ENCODE measurements at places on chromosomes 5 and 9.

- DNase-seq, result no peak
Measured at GRCh38 chr5:961711-962240, 46.8 kb upstream of the NKD2 start.

DNA sequence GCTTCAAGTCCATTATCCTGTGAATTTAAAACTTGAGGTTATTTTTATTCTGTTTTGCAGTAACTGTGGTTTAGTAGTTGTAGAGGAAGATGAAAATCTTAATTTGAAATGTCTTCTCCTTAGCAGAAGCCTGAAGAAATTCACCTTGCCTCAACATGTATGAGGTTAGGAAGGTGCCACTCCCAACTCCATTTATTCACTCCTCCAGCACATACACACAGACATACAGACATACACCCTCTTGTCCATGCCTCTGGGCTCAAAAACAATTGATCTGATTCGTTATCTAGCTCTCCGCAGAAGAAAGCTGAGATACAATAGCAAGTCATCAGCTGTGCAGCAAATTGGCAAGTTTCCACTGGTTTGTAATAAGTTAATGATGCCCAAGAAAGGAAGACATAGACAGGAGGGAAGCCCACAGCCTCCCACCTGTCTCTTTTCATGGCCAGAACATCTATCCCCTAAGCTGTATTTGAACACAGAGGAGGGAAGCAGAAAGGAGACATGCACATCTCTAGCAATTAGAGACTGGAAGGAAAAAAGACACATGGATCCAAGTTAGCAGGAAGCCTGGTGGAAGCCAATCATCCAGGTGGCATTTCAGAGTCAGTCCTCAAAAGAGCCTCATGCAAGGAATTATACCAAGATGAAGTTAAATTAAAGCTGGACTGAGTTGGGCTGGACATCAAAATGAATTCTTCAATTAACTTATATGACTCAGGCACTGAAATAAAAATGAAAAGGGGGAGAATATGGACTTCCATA, 257.9 kb downstream of the ASTN2 start:
- no peak for DNase-seq

- no peak for DNase-seq
Measured at GRCh38 chr9:87256973-87257372, 240.7 kb upstream of the DAPK1 start.

DNA sequence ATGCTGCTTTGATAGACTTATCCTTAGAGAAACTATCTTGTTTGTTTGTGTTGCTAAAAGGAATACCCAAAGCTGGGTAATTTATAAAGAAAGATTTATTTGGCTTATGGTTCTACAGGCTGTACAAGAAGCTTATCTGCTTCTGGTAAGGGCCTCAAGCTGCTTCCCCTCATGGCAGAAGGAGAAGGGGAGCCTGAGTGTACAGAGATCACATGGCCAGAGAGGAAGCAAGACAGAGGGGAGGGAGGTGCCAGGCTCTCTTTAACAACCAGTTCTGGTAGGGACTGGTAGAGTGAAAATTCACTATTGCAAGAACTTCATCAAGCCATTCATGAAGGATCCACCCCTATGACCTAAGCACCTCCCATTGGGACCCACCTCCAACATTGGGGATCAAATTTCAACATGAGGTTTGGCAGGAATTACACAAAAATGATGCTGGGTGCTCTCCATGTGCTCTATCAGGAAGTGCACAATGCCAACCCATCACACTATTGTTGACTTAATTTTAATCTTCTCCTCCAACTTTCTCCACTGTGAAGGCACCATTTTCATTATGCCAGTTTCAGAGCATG, 115.1 kb upstream of the SHB start:
- DNase-seq, result no peak

DNA sequence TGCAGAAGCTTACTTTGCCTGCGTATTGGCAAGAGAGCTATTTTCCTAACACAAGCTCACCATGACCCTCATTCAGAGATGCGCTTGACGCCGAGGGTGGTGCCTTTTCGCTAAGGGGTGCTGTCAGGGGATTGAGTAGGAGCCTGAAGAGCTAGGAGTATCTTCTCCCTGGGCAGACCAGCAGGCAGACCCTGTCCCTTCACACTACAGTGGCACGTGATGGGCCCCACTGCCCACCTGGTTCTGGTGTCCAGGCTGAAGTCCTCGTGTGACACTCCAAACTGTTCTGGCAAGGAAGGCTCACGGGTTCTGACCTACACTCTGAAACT, 198.3 kb downstream of the AUH start:
- no peak for DNase-seq

- DNase-seq, result no peak
Measured at GRCh38 chr9:123997665-123998277, 13.8 kb upstream of the LHX2 start.

DNA sequence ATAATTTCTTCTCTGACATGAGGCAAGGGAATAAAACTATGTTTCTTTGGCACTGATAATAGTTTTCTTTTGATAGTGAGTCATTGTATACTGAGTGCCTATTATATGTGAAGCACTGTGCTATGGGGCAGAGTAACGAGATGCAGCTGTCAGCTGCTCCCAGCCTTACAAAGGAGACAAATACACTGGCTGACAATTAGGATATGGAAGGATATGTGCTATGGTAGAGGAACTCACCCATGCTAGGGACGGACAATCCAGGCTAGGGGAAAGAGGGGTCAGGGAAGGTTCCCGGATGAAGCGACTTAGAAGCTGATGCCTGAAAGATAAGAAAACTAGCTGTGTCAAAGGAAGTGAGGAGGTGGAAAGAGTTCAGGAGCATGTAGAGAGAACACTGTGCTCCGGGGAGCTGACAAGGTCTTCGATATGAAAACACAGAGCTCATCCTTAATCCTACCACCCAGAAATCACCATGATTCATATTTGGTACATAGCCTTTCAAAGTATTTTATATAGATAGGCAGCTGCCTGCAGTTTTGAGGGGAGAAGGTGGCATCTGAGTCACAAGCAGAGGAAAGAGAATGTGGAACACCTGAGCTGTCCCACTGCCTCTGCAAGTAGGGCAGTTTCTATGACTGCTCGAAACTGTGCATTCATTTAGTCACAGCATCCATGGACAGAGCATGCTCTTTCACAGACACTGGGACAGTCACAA, 12.1 kb downstream of the BSPRY start:
- no peak for DNase-seq

GRCh38 chr5:88769165-88769564, 113.8 kb downstream of the MEF2C start:
- DNase-seq, result no peak

GRCh38 chr9:35732800-35733541, 505 bp downstream of the CREB3 start:
- DNase-seq, result peak; percentile 58

DNA sequence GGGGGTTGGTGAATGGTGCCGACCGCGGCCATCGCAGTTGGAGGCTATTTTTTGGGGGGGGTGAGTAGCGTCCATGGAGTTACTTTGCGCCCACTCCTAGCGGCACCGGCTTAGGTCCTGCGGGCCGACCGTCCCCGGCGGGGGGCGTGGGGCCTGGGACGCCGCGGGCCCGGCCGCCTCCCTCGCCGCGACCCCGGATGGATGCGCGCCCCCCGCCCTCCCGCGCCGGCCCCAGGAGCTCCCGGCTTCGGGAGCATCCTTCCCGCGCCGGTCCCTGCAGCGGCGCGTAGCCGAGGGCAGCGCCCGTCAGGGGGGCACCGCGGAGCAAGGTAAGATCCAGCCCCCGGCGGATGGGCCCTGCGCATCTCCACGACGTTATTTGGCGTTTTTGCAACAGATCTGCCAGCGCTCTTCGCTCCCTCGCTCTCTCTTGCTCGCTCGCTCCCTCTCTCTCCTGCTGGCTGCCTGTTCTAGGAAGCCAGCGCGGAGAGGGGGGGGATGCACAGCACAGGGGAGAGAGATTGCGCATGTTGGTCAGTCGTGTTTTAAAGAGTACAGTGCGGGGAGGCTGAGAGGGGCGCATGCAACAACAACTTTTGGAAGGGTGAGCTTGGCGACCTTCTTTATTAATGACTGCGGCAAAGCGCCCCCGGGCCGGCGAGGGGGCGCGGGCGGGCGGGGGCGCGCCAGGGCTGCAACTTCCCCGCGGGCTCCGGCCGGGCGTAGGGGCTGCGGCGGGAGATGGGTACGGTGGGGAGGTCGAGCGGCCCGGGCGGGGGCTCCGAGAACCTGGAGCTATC, 413 bp downstream of the JADE2 start:
- peak; percentile 48 for DNase-seq

GRCh38 chr5:120465436-120465961, 1.4 kb downstream of the PRR16 start:
- no peak for DNase-seq

DNA sequence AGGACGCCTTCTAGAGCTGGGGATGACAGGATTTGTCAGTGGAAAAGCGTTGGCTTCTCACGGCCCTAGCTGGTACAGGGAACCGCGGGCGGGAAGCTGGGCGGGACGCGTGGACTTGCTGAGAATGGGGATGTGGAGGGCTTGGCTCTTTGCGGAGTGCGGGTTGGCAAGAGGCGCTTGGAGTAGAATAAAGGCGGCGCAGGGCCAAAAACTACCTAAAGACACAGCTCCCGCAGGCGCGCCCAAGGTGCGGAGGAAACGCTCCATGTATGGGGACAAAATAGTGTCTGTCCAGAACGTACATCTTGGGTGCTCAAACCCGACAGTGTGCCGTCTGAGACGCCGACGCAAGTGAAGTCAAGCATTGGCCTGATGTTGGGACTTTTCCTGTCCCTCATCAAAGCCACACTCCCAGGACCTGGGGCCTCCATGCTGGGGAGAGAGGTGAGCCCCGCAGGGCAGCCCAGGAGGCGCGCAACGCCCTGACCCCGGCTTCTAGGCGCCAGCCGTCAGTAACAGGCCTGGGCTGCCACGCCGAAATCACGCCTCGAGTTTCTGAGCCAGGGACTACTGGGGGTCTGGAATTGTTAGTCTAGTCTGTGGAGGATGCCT, 1.6 kb upstream of the NKX2-5 start:
- no peak for DNase-seq

GRCh38 chr5:169655353-169655752, 18.3 kb downstream of the DOCK2 start:
- no peak for DNase-seq

- no peak for DNase-seq
Measured at GRCh38 chr5:16067415-16067814, 112.2 kb downstream of the MARCHF11 start.

DNA sequence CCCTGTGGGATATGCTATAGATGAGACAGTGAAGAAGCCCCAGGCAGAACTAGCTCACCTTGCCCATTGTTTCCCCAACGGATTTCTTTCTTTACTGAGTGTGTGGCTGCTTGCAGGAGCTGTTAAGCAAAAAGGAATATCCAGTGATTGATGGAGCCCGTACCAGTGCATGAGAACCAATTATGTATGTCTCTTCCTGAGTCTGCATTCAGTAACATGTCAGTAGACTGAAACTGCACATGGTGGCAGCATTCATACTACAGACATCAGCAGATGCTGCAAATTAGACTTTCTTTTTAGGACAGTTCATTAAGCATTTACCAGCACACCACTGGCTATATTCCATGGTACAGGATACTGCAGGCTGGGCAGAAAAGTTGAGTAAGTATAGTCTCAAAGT, 90.3 kb upstream of the PLCXD3 start:
- no peak for DNase-seq

DNA sequence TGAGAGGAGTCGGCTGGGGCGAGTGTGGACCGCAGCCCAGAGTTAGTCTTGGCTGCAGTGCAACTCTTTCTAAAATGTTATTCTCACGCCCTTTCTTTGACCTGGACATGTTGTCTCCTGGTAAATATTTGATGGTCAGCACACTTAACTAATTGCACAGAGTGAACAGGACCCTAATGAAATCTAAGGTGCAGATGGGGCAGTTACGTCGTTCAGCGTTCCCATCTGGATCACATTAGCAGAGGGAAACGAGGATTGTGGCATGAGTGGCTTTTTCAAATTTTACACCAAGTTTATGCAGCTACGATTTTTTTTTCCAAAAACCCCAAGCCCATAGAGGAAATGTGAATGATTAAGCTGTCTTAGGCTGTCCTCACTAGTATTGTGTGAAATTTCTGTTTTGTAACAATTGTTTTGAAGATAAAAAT, 483 bp downstream of the C9orf85 start:
- DNase-seq, result no peak

All from NCI-H1092 treated with DMSO at 0.1 percent for 48 hours (cell line).